ENCODE measurements at places on chromosomes 2 and 18.

- no peak for DNase-seq
Measured at GRCh38 chr2:79593237-79593867, 80.5 kb downstream of the CTNNA2 start.

- no peak for DNase-seq
Measured at GRCh38 chr18:44683556-44683955, 2.9 kb downstream of the SETBP1 start.

DNA sequence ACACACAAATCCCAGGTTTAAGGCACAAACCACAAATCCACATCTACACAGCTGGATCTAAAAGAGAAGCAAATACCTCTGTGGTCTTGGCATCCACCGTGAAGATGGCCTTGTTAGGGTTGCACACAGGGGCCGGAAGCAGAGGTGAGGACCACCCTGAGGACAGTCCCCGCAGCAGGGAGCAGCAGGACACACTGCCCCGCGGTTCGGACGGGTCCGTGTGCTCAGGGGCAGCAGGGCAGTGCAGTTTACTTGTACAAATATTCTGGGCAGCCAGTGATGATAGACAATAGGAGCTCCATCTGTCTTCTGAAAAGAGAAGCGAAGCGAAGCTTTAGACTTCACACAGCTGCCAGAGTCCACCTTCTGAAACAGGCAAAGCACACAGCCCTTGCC, 8.8 kb downstream of the PASK start:
- DNase-seq: no peak

- DNase-seq: no peak
Measured at GRCh38 chr2:46198164-46198883, 98.9 kb upstream of the EPAS1 start.

DNA sequence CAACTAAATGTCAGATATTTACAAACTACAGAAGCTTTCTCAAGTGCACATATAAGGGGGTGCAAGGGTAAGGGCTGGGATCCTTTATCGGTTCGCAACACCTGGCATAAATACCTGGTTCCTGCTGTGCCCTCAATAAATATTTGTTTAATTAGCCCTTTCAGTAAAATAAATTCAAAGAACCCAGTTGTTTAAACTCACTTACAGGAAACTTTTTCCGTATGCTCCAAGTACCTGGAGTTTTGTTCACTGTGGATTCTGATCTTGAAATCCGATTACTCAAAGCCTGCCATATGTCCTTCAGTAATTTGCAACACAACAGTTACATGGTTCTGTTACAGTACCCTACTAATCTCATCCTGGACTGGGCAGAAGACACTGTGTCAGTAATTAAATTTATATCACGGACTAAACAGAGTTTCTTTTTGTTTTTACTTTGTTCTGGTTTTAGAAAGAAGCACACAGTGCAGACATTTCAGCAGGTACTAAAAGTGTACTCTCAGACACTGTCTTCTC, 36.9 kb downstream of the TBC1D8 start:
- no peak for DNase-seq

- DNase-seq: no peak
Measured at GRCh38 chr2:39689272-39689841, 23.6 kb downstream of the TMEM178A start.

DNA sequence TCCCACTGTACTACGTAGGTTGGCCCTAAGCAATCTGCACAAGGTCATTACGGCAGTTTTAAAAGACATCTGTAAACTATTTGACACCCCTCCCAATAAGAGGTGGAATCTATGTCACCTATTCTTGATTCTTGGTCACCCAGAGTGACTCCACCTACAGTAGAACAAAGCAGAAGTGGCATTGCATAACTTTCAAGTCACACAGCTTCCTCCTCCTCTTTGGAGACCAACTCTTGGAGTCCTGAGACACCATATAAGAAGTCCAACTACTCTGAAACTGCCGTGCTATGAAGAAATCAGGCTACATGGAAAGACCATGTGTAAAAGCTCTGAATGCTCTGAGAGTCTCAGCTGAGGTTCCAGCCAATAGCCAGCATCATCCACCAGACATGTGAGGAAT, 253.5 kb upstream of the CDH20 start:
- no peak for DNase-seq

GRCh38 chr2:16881122-16881521, 215.5 kb upstream of the CYRIA start:
- DNase-seq: no peak

DNA sequence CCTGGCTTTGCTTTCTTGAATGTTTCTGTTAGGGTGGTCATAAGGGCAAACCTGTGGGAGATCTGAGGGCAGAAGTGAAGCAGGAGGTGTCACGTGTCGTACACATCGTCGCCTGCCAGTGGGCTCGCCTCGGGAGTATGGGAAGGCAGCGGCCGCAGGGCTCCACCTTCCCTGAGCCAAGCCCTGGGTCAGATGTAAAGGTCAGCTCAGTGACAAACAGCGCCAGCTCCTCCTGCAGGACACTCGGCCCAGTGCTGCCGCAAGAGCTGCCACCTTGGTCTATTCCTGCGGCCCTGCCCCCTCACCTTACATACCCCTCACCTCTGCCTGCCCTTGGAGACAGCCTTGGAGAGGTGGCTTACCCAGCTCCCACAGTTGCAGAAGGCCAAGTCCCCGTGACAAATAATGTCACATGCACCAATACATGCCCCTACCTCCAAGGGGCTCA, 64.2 kb downstream of the PSMG2 start:
- no peak for DNase-seq

- DNase-seq: no peak
Measured at GRCh38 chr2:173952267-173953046, 12.7 kb downstream of the SP3 start.

- DNase-seq: no peak
Measured at GRCh38 chr18:68893354-68893753, 95.5 kb downstream of the CCDC102B start.

DNA sequence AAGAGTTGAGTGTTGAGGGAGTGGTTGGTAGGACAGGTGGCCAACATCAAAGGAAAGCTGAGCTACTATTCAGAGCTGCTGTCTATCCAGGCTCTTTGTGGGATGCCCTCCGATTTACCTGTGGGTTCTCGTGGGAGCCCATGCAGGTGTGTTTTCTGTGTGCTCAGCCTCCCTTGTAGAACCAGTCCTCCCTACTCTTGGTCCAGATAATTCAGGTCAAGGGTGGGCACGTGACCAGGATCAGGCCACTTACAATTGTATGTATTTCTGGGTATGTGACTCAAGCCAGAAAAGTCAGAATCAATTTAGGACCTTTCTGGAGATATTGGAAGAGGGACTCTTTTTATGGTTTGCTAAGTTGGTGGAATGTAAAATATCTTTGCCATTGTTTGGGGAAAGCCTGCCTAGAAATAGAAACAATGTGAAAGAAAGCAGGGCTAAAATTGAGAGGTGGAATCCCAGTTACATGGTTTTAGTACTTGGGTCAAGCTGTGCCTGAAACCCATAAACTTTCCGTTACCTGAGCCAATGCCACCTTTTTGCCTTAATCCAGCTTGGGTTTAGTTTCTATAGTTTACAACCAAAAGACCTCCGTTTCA, 93.2 kb downstream of the PDCL3 start:
- no peak for DNase-seq

- DNase-seq: no peak
Measured at GRCh38 chr2:201072201-201072530, 365 bp downstream of the NDUFB3 start.

DNA sequence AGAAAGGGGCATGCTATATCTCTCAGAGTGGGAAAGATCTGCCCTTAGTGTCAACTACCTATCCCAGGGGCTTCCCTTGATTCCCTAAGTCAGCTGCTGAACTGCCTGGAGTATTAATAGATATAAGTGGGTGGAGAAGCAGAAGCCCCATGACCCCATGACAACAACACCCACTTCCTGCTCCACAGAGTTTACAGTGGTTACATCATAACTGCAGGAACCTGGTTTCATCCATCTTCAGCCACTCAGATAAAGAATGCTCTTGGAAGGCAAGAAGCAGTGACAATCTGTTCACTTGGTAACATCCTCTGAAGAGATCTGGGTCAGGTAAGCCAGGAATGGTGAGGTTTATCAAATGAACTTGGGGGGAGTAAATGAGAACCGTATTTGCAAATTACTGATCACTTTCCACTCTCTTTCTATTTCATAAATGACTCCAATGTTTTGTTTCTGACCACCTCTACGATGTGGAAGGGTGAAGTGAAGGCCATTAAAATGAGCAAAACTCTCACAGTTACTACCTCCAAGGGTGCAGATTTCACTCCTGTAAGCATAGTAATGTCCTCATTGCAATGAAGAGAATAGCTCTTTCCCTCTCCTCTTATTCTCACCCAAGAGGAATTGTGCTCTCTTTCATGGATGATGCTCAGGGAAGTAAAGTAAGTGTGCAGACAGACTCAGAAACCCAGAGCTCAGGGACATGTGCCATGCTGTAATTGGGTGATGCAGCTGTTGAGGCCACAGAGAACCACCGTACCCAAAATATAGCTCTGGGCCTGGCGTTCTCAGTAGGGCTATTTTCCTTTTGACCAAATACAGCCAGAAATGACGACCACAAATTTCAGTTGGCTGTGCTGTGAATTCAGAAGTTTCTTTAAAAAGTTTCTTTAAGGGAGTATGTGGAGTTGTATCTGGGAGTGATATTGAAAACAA, 192.8 kb upstream of the APCDD1 start:
- DNase-seq: no peak

DNA sequence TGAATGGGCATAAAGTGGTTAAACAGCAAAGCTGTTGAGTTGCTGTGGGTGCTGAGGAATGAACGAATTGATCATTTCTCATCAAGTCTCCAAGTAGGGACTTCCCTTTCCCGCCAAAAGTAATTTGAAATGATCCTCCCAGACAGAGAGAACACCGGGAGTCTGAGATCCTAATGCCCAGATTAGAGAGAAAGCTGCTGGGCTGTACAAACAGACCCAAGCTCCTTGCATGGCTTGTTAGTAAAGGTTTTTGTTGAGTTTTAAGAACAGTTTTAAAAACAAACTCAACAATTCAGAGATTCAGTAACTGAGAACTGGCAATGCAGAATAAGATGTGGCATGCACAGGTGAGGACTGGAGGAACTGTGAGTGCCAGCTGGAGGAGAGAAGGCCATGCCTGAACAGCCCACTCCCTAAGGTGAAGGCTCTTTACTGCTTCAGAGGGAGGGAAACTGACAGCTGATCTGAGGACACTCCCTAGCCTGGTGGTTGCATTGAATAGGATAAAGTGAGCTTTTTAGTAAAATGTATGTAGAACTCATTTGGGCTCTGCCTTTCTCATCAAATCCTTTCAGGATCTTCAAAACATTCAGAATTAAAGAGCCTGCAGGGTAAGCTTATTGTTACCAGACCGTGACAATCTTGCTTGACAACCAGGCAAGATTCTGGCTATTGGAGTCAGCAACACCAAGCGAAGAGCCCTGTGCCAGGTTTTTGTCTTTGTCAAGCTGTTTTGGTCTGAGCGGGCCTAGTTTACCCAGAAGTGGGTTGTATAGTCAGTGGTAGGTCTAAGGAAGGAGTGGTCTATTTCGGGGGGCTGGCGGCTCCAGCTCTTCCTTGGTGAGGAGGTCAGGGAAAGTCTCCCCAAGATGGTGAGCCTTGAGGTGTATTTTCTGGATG, 63.2 kb upstream of the IGFBP5 start:
- no peak for DNase-seq

DNA sequence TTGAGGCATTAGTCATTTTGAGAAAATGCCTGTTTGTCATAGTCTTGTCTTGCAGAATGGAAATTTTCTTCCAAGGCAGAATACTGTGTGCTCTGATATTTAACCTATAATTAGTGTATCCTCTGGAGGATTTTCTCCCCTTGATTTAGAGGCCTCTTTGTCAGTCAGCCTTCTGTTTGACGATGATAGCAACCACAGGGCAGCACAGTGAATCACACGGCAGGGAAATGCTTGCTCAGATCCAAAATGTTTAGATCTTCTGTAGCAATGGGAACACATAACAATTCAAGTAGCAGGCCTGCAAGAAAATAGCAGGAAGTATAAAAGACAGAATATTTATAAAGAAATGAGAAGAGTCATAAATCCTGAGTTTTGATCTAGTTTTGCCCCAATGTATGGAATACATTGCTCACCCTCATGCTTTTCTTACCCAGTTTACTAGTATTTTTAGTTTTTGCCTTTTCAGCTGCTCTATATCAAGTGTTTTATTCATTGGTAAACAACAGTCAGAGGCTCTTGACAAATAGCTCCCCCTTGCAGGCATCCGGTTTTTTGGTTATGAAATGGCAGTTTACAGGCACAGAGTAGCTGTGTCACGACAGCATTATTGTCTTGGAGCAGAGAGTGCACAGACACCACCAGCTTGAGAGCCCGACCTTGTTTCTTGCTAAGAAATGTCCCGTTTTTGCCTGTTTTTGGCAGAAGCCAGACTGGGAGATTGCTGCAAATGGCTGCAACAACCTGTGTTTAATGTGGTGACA, 185.1 kb downstream of the MYO3B start:
- no peak for DNase-seq

DNA sequence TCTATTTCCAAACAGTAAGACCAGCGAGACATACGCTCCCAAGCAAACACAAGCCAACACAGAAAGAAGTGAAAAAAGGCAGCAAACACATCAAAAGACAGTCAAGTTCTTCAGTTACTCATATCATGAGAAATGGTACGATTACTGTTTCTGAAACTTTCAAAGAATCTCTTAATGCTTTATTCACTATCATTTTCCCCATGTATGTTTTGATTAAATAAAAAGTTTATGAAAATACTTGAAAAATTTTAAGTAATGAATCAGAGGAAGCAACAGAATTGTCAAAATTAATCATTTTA, 114.9 kb downstream of the HDAC4 start:
- DNase-seq: no peak

- DNase-seq: no peak
Measured at GRCh38 chr18:26091047-26091630, 726 bp upstream of the SS18 start.

- DNase-seq: no peak
Measured at GRCh38 chr2:126634273-126634861, 21.6 kb upstream of the GYPC start.

GRCh38 chr2:136286423-136286822, 168.5 kb upstream of the CXCR4 start:
- DNase-seq: no peak

GRCh38 chr2:144402251-144402650, 117.7 kb downstream of the ZEB2 start:
- no peak for DNase-seq

DNA sequence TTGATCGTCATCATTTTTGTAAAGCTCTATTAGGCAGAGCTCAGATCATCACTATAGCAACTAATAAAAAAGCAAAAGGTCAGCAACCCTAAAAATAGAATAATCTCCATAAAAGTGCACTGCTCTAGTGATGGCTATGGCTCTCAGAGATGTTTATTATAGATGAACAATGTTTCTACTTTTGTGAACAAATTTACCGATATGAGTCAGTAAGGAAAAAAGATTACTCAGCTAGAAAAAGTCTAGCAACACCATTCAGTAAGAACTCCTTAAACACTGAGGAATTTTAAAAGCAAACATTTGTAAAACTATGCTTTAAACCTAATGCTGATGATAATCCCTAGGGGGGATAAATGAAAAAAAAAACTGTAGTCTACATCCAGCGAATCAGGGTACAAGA, 69.6 kb downstream of the ACVR1C start:
- DNase-seq: no peak

GRCh38 chr18:44869533-44869932, 188.8 kb downstream of the SETBP1 start:
- DNase-seq: no peak

Data from cortex of kidney (tissue), 1 donor.